ENCODE measurements at places on chromosomes 12 and 14. TPM values are rescaled to one million over a fixed set of nuclear protein-coding genes. Genes with fewer than 3 reads are reported as not detected.

The LBHD2 gene
- not detected for total RNA-seq

The PCED1B gene
- total RNA-seq = 55.1 TPM

The CHGA gene
- not detected for total RNA-seq

The KCNK10 gene
- not detected for total RNA-seq

The ANHX gene
- total RNA-seq = not detected

The RHNO1 gene
- 49.5 TPM for total RNA-seq

The TMEM63C gene
- 0.80 TPM for total RNA-seq

The GARIN6 gene
- total RNA-seq = not detected

The MAP3K9 gene
- 5.0 TPM for total RNA-seq

The SMCO2 gene
- 1.4 TPM for total RNA-seq

The OTOGL gene
- total RNA-seq = not detected

The OR4E2 gene
- total RNA-seq = not detected

The BDKRB1 gene
- total RNA-seq = not detected

The DUSP6 gene
- 125 TPM for total RNA-seq

The RAD9B gene
- total RNA-seq = 0.90 TPM

The PTPRQ gene
- not detected for total RNA-seq

The MYH6 gene
- 0.56 TPM for total RNA-seq

The HOXC12 gene
- not detected for total RNA-seq

The FSCB gene
- total RNA-seq = not detected

The PTCSC3 gene
- total RNA-seq = not detected

The DLGAP5 gene
- 42.2 TPM for total RNA-seq

The SIX1 gene
- total RNA-seq = 1.2 TPM

All from T-helper 1 cell treated with Interleukin-12 subunit alpha and Interleukin-12 subunit beta and Interleukin-4 antibody, amounts not matched to agents 30 ng/mL and 1 ng/mL, for 36 hours (primary cell).